ENCODE measurements at places on chromosomes 7 and 10.

GRCh38 chr7:67554986-67555385 is 558.4 kb downstream of the TYW1 start:
- no peak for DNase-seq

GRCh38 chr10:17115683-17116082 is 13.9 kb downstream of the CUBN start:
- DNase-seq, result no peak

GRCh38 chr7:84274029-84274638 is 79.5 kb upstream of the SEMA3A start:
- DNase-seq, result no peak

- no peak for DNase-seq
These were observed 90.8 kb downstream of the ARMH3 start for GRCh38 chr10:101965075-101965765.

GRCh38 chr7:121138262-121138933 is 149.9 kb downstream of the CPED1 start:
- peak; percentile 14 for DNase-seq

GRCh38 chr10:54869022-54869421 is 68.0 kb upstream of the PCDH15 start:
- no peak for DNase-seq

- no peak for DNase-seq
These were observed 205.7 kb downstream of the KIAA1217 start for GRCh38 chr10:24414597-24414996.

- DNase-seq, result peak; percentile 32
These were observed 9.0 kb upstream of the ARPC1B start for GRCh38 chr7:99365318-99366141.

DNA sequence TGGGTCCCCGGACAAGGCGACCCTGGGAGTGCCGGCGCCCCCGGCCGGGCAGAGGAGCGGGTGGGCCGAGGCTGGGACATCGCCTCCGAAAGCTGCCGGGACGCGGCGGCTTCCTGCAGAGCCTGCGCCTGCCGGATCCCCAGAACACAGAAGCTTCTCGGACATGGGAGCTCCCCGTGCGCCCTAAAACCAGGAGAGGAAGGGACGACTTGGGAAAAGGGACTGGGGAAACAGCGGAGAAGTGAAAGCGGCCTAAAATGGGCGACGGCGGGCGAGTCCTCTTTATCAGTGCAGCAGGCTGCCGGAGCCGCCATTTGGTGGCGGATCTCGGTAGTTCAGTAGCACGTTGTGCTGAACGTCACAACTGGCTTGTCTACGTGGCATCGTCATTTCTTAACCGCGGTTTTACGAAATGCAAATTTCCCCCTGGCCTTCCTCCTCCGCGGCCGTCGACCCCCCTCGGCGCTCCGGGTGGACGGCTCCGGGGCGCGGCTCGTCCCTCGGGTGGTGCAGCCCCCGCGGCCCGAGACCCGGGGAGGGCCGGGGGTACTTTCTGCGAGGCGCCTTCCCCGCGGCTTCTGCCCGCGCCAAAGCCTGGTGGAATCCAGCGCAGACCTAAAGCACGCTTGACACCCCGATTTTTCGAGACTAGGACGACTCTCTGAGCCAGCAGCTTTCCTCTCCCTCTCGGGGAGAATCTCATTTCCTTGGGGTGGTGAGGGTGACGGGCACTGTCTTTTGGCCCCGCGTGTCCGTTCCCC is 9.9 kb upstream of the SPAG6 start:
- peak; percentile 56 for DNase-seq

GRCh38 chr10:14063531-14064285 is 267.0 kb downstream of the FRMD4A start:
- DNase-seq, result no peak

DNA sequence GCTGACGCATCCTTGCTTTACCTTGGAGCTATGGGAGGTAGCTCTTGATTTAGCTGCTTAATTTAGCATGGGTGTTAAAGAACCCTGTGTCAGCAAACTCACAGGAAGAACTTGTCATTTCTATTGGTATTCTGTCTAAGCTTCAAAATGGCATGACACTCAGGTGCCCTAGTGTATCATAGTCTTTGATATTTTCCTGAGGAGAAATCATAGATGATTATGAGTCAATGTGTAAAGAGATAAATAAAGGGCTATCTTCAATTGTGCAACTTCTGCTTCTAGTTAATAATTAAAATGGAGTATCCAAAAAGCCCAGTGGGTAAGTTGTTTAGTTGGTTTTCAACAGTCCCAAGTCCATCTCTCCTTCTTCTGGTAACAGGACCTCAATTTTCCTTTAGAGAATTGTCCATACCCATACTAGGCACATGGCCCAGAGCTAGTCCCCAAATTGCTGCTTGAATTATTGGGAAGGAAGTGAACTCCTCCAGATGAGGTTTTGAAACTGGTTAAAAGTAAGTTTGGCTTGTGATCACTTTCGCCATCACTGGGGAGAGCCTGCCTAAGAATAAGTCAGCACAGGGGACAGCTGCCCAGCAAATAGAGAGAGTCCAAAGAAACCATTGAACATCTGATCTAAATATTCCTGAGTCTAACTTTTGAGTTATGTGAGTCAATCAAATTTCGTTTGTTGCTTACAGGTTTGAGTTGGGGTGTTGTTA is 169.0 kb upstream of the PHYHIPL start:
- no peak for DNase-seq

- no peak for DNase-seq
These were observed 17.0 kb downstream of the CLIP2 start for GRCh38 chr7:74306004-74306729.

GRCh38 chr7:2821161-2821841 is 22.8 kb downstream of the GNA12 start:
- DNase-seq, result peak; percentile 49

GRCh38 chr7:142792593-142792992 is 21.8 kb downstream of the PRSS2 start:
- DNase-seq, result no peak

GRCh38 chr7:133386205-133386604 is 133.3 kb downstream of the EXOC4 start:
- DNase-seq, result no peak

GRCh38 chr10:5844345-5845055 is 31.3 kb upstream of the GDI2 start:
- no peak for DNase-seq

- no peak for DNase-seq
These were observed 112.0 kb downstream of the NEURL1 start for GRCh38 chr10:103605359-103606096.

DNA sequence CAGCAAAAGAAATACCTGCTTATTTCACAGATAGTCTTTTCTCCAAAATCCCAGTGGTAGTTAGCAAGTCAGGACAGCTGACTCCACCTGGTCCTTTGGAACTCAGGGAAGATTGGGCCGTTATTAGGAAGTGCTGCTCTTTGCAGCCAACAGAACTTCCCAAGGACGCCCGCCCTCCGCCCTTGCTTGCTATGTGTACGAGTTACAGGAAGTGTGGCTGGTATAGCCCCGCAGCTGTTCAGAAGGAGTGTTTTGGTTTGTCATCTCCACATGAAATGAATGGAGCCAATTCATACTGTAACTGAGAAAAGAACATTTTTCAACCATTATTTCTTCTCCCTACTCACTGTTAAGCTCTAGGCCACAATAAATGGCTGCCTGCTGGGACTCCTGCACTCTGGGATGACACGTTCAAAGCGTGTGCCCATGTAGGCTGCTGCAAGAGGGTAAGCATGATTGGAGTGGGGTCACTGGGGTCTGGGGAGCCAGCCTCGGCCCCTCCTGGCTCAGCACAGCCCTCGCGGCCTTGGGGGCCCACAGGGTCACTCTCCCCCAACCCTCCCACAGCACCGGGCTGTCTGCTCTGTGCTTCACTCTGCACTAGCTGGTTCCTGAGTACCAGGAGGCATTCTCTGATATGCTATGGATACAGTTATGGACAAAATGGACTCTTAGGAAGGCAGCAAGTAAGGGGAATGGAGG is 244.0 kb downstream of the EBF3 start:
- DNase-seq, result no peak

- DNase-seq, result no peak
These were observed 147.1 kb downstream of the MPP7 start for GRCh38 chr10:28155726-28156125.

GRCh38 chr7:42250411-42250810 is 13.4 kb upstream of the GLI3 start:
- DNase-seq, result no peak

DNA sequence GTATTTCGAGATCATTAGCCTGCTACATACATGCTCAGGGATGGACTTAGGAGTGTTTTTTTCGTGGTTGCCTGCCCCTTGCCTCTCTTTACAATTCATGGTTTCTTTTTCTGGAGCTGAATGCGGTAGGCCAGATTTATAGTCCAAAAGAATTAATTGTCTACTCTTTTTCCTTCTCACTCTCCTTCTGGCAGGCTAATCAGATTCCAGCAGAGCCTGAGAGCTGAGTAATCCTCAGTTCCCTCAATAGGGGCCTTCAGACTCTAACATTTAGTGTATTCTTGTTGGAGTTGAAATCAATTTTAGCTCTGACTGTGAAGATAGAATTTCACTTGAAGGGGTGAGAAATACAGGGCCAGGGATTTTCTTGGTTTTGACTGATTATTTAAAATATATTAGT is 16.4 kb downstream of the SORCS3 start:
- no peak for DNase-seq

GRCh38 chr10:62728479-62728878 is 76.0 kb upstream of the ADO start:
- no peak for DNase-seq

- DNase-seq, result no peak
These were observed 99.6 kb upstream of the LYZL1 start for GRCh38 chr10:29189256-29189655.

GRCh38 chr10:33986016-33986415 is 651.5 kb upstream of the NRP1 start:
- DNase-seq, result no peak

- no peak for DNase-seq
These were observed 631.9 kb downstream of the PARD3 start for GRCh38 chr10:34183016-34183796.

DNA sequence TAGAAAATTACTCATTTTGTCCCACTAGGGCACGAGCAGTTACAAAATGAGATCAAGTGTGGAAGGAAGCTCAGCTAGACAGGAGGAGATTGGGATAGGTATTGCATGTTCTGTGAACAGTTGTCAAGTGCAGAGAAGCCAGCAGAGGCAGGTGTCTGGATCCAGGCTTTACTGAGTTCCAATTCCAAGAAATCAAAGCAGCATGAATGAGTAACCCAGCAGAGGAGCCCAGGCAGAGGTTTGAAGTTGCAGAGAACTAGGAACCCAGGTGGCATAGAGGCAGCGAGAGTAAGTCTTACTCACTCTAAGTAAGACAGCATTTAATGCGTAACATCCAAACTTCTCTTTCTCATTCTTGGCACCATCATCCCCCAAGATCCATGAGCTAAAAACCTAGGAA is 11.8 kb downstream of the MRC1 start:
- DNase-seq, result no peak

DNA sequence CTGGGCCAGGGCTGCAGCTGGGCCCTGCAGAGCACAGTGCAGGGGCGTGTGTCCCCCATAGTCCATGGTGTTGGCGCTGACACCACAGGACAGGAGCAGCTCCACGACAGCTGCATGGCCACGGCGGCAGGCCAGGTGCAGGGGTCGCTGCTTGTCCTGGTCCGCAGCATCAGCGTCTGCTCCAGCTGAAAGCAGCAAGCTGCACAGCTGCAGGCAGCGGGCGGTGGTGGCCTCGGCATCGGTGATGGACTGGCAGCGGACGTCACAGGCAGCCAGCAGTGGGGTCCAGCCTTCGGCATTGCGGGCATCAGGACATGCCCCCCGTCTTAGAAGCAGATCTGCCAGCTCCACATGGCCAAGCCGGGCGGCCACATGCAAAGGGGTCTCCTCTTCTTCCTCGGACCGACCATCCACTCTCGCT is 6.0 kb downstream of the ASB10 start:
- no peak for DNase-seq

- peak; percentile 10 for DNase-seq
These were observed 42.5 kb upstream of the LRGUK start for GRCh38 chr7:134084488-134085144.

- DNase-seq, result no peak
These were observed 163.7 kb upstream of the CDC14C start for GRCh38 chr7:48760528-48761265.

DNA sequence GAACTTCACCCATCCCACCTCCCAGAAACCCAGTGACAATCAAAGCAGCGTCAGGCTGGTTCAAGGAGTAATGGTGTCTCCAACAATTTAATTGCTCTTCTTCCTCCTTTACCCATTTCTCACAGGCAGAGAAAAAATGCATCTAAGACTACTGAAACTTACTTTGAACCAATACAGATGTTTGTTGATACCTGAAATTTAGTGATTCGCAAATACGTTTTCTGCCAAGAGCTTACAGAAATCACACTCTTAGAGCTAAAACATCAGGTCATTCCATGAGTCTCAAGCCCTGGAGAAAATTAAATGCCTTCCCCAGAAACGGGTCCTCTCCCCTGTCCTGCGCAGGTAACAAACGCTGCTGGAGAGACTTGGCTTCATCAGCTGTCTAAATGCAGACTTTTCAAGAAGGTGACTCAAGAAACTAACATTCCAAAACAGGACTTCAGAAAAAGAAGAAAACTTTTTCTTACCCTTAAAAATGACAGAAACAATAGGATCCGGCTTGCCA is 443 bp downstream of the MYOF start:
- no peak for DNase-seq

DNA sequence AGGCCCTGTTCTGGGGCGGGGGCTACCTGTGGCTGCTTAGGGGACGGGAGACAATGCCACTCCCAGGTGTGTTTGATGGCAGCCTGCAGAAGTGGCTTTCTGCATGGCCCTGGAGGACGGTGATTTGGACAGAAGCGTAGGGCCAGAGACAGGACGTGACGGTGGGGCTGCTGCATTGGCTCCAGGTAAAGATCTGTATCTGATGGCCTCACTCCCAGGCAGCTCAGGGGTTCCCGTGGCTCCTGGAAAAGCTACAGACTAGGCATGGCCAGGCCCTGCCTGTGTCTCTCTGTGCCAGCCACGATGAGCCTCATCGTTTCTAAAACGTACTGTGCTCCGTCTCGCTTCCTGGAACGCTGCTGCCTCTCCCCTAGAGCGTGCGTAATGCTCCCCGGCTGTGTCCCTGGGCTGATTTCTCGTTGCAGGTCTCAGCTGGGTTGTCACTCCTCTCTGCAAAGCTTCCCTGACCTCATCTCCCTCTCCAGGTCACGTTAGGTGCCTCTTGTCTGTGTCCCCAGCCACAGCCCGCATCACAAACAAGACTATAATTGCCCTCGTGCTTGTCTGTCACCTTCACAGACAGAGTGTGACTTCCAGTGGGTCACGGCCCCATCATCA is 12.6 kb downstream of the GTF2IRD1 start:
- DNase-seq, result no peak

- DNase-seq, result no peak
These were observed 3.0 kb downstream of the NAMPT start for GRCh38 chr7:106281585-106282318.

All from stimulated activated naive B cell treated with anti-CD40 and anti-IgM and Interleukin-4, amounts not matched to agents 10 μg/mL and 1 μg/mL and 100 μg/mL, for 72 hours (primary cell).